ENCODE measurements at places on chromosomes 2 and 18.

- no peak for DNase-seq
Measured at GRCh38 chr2:170815311-170815710, 1.4 kb upstream of the GAD1 start.

GRCh38 chr2:181828122-181828705 is 63.3 kb upstream of the ITPRID2 start:
- no peak for DNase-seq

DNA sequence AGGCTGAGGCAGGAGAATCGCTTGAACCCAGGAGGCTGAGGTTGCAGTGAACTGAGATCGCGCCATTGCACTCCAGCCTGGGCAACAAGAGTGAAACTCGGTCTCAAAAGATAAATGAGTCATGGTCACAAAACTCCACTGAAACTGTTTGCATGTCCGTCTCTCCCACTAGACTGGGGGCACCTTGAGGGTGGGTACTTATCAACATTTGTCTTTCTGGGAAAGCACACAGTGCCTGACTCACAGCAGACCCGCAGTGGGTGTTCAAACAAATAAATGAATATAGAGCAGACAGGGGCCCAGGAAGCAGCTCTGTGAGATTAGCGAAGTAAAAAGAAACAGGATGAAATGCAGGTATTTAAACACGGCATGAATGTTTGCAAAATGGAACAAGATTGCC is 211.1 kb upstream of the GATA6 start:
- DNase-seq: no peak

GRCh38 chr2:82198809-82199492 is 1894.4 kb upstream of the LRRTM1 start:
- no peak for DNase-seq

- DNase-seq: no peak
Measured at GRCh38 chr2:102033031-102033749, 41.4 kb downstream of the IL1R2 start.

GRCh38 chr2:56133441-56133840 is 50.3 kb upstream of the CCDC85A start:
- no peak for DNase-seq

GRCh38 chr18:9649164-9649540 is 34.8 kb upstream of the PPP4R1 start:
- DNase-seq: no peak

DNA sequence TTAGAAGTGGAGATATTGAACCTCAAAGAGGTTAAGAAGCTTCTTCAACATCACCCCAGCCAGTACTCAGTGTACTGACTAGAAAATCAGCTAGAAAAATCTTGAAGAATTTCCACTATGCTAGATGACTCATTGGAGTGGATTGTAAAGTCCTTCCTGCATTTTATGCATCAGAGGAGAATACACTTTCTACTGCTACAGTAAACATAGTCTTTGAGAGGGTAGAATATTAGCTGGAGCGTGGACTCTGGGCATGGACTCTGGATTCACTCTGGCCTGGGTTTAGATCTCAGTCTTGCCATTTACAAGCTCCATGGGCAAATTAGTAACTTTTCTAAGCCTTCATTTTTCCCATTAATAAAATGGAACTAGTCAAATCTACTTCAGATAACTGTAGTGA is 215.9 kb downstream of the IRS1 start:
- no peak for DNase-seq

- no peak for DNase-seq
Measured at GRCh38 chr2:222656526-222657446, 894 bp upstream of the FARSB start.

- DNase-seq: no peak
Measured at GRCh38 chr2:53697092-53697491, 70.5 kb upstream of the CHAC2 start.

- DNase-seq: no peak
Measured at GRCh38 chr2:129575431-129575830, 404.0 kb upstream of the RAB6C start.

DNA sequence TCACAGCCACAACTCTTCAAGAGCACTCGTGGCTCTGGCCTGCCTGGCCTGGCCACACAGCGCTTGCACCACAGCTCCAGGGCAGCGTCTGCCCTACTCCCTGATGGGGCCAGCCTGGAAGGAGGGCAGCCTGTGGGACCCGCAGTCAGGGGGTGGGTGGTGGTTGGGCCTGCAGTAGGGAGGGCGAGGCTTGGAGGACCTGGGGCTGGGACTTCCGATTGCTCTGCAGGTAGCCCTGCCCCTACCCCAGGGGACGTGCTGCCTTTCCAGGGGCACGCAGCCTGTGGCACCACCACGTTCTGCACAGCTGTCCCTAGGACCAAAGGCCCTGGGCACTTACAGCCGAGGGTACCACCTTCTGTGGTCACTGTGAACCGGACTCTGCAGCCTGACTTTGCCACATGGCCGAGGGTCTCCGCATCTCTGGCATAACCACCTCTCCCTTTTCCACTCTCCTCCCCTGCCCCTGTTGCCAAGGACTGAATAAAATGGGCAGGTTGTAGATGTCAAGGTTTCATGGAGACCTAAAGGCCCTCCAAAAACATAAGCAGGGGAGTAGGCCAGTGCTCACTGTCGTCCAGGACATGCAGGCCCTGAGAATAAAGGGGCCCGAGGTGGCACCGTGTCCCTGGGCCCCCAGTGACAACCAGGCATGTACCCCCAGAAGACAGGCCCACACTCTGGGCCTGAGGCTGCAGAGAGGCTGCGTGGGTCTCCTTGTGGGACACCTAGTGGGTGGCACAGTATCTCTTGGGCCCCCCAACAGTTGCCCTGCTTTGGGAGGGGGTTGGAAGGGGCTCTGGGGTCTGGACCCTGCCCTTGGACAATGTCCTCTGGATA is 87.3 kb downstream of the INHBB start:
- DNase-seq: no peak

DNA sequence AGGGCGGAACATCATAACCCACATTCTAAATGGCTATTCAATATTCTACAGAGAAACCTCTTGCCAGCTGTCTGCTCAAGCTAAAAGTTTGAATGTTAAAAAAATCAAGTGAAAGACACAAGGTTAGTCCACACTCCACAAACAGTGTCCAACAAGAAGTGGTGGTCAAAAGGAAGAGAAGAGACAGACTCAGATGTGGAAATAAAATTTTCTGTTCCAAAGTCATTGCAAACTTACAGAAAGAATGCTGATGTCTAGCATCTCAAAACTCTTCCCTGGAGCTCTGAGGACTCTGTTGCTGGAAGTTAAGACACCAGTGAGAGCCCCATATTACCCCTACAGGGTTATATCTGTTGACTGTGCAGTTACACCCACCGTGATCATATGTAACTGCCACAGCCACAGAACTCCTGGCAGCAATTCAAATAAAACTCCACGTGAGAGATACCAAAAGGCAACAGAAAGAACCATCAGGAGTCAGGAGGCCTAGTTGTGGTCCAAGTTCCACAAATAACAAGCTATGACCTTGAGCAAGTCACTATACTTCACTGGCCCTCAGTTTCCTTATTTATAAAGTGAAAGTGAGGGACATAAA is 60.9 kb downstream of the AAK1 start:
- no peak for DNase-seq

DNA sequence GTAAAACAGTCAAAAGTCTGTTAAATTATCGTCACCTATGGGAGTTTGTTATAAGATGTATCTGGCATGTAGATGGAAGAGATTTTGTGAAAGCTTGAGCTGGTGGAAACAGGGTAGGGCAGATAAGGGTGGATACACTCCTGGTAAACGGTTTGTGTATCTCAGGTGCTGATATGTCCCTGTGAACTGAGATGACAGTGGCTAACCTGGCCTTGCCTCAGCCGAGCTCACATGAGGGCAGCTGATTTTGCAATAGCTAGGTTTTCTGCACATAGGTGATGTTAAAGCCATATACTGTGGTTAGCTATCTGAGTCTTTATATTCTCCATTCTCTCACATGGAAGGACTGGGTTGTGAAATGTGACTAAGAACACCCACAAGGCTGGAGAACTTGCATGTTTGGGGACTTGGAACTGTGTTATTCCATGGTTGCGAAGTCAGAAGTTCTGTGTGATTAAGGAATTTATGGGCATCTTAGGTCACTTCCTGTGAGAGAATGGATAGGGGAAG is 205.1 kb downstream of the TPGS2 start:
- DNase-seq: no peak

DNA sequence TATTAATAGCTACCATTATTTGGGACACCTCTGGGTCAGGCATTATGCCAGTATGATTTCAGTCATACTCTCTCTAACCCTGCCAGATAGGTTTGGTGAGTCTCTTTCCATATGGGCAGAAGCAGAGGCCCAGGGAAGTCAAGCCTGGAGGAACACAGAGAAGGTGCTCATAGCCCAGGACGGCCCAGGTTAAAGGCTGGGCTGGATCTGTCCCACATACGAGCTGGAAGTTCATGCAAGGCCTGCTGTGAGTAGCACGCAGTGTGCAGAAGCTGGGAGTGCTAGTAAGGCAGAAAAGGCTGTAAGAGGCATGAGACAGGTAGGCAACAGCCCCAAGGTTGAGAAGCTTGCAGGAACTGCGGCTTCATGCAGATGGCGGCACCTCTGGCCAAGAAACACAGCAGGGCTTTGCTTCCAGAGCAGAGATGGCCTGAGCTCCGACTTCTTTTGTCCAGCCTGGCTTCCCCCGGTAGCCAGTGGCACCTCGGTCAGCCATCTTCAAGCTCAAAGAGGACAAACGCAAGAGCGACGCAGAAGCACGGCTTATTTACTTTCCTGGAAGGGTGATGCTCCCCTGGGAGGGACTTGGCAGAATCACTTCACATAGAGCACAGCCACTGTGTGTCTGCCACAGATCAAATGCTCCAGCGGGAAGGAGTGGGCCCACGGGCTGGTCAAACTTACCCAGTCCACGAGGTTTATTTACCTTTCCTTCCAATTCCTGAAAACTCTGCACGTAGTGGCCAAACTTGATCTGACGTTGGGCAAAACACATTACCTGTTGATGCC is 58.5 kb upstream of the MAP4K4 start:
- no peak for DNase-seq

DNA sequence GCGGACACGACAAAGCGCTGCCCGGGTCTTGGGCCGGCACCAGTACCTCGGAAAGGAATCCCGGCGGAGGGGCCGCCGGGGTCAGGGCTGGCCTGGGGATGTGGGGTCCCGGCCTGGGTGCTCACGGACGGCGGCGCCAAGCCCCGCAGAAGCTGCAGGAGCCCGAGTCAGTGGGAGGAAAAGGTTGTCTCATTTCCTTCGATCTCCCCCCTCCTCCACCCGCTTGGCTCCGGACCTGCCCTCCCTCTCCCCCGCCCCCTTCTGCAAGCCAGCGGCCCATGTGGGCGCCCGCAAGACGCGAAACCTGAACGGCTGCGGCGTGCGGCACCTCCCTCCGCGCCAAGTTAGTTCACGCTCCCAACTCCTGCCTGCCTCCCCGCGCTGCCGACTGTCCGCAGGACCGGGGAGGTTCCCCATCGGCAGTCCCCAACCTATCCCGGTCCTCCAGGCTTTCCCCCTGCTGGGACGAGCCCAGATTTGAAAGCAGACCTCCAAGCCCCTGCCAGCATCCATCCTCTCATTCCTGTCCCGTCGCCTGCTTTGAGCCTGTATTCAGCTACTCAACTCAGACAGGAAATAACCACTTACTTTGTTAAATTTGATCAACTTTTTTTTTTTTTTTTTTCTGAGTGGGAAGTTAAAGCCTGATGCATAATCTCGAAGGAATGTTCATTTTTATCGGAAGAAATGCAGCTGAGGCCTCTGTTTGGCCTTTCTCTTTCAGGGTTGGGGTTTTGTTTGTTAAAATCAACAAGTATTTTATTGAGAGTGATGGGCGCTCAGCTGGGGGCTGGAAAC is at the start of gene EVA1A:
EVA1A (minus strand) TSS at position 172 of the 798 bp plus-strand sequence. CDS start 42,799 bp downstream, outside the sequence.
- peak; percentile 59 for DNase-seq

GRCh38 chr2:45484965-45485364 is 126.1 kb downstream of the SRBD1 start:
- DNase-seq: no peak

DNA sequence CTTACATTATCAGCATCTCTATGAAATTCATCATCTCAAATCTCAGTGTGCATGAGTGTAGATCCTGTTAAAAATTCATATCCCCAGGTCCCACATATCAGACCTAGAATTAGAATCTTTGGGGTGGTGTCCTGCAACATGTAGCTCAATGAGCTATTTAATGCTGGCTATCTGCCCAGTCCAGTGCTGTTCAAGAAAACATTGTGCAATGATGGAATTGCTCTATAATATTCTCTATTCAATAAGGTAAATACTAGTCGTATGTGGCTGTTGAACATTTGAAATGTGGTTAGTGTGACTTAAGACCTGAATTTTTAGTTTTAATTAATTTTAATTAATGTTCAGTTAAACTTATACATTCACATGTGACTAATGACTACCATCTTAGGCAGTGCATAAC is 127.4 kb downstream of the NOL4 start:
- no peak for DNase-seq

- DNase-seq: no peak
Measured at GRCh38 chr2:60007671-60008070, 545.8 kb downstream of the BCL11A start.

DNA sequence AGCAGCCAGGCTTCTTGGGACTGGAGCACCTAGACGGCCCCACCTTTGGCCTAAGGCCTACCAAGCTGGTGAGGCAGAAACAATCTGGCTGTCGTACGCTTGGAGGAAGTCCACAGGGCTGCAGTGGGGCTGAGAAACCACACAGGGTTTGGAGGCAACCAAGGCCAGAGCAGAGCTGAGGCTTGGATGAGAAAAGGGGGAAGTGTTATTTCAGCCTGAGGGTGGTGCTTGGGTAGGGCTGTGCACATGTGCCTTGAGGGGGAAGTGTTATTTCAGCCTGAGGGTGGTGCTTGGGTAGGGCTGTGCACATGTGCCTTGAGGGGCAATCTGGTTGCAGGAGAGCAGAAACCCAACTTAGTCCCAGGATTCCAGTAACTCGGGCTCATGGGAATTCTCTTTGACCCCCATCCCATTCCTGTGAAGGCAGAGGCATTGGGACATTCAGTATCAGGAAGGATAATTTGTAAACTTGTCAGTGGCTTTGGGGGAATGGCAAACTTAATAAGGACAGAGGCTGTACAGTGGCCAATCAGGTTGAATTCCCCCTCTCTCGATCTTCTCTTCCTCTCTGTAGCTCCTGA is 971 bp upstream of the FBXO41 start:
- DNase-seq: no peak

DNA sequence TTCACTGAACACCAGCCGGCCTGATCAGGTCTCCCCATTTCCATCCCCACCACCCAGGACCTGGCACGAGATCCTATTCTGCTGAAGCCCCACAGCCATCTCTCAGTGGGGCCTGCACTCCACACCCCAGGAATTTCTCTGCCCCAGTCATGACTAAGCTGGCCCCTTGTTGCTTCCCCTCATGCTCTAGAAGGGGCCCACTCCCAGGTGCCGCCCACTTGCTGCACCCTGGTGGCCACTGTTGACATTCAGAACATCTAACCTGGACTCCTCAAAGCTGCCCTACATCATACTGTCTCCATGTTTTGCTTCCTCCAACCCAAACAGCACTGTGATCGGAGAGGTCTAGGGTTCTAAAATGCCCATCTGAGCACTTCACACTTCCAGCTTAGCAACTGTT is 90.7 kb upstream of the KLHL29 start:
- DNase-seq: no peak

Measured in HEK293T (cell line).